WTC11 (cell line): ENCODE measurements at places on chromosomes 16 and 17.

GRCh38 chr16:11618107-11618717 lies 31.5 kb upstream of the LITAF start:
- DNase-seq: no peak

DNA sequence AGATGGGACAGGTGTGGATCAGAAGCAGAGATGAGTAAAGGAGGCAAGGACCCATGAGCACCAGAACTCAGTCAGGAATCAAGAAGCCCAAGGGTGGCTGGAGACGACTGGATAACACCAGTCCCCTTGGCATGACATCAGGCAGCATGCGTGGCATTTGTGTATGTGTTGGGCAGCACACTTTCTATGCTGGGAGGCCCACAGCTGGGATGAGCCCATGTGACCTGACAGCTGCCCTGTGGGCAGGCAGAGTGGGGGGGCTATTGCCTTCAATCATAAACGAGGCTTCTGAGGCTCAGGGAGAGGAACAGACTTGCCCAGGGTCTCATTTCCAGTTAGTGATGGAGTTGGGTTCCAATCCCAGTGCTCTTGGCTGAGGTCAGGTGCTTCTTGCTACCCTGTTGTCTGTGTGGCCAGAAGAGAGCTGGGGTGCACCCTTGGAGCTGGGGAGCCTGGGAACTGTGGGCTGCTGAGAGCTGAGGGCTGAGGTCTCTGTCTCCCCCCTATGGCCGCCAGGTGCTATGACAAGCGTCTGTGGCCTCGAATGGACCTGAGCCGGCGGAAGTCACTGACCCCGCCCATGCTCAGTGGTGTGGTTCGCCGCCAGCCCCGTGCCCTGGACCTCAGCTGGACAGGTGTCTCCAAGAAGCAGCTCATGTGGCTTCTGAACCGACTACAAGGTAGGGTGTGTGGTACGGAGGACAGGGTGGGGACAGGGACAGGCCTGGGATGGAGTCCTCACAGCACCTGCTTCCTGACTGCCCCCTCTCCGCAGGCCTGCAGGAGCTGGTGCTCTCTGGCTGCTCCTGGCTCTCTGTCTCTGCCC lies 7.1 kb upstream of the ORAI3 start:
- DNase-seq: peak; percentile 82

GRCh38 chr17:76940738-76941350 lies 72.6 kb downstream of the MGAT5B start:
- peak; percentile 85 for DNase-seq

DNA sequence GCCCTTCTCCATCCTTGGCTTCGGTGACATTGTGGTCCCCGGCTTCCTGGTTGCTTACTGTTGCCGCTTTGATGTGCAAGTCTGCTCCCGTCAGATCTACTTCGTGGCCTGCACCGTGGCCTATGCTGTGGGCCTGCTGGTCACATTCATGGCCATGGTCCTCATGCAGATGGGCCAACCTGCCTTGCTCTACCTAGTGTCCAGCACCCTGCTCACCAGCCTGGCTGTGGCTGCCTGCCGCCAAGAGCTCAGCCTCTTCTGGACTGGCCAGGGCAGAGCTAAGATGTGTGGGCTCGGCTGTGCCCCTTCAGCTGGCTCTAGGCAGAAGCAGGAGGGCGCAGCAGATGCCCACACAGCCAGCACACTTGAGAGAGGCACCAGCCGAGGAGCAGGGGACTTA lies 1.5 kb downstream of the SPPL2C start:
- DNase-seq: no peak

DNA sequence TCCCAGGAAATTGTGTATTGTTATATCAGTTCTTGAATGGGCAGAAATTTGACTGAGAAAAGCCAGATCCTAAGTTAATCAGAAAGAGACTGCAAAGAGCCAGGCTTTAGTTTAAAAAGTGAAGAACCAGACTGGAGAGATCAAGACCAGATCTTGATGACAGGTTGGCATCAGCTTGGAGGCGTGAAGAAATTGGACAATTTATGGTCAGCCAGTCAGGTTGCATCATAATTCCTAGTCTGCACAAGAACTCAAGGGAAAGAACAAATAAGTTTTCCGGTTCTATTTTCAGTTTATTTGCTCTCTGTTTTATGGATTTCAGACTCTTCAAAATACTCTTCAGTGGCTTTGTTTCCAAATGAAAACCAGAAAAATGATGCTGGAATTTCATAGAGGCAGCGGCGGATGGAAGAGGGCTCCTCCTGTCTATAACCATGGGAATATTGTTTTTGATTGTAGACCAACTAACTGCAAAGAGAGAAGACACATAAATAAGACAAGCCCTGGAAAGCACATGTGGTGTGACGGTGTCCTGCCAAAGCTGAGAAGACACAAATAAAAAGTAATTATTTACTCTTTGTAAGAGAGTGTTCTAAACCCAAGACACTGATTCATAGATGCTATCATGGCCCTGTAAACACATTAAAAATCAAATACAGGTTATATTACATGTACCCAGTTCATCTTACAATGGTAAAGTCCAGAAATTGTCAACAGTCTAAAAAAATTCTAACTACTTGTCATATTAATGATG lies 91.7 kb downstream of the PCTP start:
- DNase-seq: no peak

DNA sequence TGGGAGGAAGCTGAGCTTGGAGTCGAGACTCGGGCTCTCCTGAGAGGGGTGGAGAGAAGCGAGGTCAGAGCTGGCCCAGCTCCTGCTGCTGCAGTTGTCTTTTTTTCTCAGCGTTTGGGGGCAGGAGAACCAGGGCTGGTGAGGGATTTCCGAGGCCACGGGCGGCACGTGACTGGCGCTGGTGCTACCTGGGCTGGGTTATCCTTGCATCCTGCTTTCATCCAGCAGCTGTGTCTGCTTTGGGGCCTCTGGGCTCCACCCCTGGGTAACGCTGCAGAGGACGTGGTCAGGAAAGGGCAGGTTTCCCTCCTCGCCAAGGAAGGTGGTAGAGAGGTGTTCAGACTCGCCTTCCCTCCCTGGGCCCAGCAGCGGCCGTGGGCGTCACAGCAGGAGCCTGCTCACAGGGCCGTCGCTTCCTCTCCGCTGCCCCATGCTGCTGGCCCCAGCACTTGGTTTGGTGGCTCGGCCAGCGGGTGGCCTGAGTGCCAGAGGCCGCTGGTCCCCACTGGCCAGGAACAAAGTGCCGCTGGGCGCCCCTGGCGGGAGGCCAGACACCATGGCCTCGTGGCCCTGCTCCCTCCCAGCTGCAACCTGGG lies 22.5 kb downstream of the GSE1 start:
- DNase-seq: no peak

DNA sequence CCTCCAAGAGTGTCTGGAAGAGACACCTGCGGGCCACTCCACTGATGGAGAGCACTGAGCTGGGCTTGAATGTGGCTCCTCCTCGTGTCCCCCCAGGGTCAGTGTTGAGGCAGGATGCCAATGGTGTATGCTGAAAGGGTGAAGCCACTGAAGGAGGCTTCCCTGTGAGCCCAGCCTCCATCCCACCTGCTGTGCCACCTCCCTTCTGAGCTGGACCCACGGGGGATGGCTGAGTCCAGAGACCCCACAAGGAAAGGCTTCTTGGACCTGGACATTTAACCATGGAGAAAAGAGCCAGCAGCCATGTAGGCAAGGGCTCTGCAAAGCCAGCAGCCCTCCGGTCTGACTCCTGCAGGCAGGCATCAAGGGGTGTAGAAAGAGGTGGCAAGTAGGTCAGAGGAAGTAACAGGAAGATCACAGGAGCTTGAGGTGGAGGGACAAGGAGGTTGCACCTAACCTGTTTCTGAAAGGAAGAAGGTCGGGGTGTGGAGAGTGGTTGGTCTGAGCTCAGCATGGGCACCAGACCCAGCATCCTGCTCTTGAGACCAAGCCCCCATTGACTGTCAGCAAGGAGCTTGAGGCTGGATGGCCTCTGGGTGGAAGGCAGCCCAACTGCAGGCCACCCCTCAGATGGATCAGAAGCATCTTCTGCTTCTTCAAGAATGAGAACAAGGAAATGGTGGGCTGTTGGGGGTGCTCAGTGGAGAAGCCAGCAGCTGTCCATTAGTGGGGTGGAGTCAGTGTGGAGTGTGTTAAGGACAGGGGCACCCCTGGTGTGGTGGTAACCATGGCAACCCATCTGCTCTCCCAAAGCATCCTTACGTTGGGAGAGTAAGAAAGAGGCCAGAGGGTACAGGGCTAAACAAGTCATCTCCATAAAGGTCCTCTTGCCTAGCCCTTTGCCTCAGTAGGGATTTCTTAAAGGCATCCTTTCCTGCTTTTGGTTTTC lies 80.7 kb downstream of the PLD6 start:
- no peak for DNase-seq
